ENCODE measurements at places on chromosomes 5 and 9. TPM values are rescaled to one million over a fixed set of nuclear protein-coding genes. Genes with fewer than 3 reads are reported as not detected.

GRCh38 chr5:150621301-150621700 lies 19.2 kb upstream of the SYNPO start:
- peaks cover 22% of the 10 kb centered on the region for H3K27me3 ChIP-seq
- H3K36me3 ChIP-seq, result no peaks in the 10 kb centered on the region
- no peak for DNase-seq
- H3K4me3 ChIP-seq, result no peak overlapping the region
- H3K4me1 ChIP-seq, result peaks cover 47% of the 10 kb centered on the region
- H3K27ac ChIP-seq, result no peak overlapping the region

TAF11L5 gene
- total RNA-seq, result not detected

DNA sequence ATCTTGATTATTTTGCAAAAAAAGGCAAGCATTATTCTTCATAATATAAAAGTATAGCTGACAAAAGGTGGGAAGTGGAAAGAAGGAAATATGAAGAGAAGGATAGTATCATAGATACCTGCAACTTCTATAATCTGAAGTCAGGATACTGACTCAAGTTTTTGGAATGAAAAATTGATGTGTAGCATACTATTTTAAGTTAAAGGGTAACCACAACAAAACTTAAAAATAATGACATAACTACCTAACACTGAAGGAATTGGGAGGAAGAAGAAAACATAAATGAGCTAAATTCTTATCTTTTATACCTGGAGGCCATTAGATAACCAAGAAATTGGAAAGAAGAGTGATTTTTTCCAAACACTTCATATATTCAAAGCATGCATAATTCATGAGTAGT lies 51.8 kb upstream of the TLE1 start:
- no peak for DNase-seq
- no peak overlapping the region for H3K27ac ChIP-seq
- no peaks in the 10 kb centered on the region for H3K4me1 ChIP-seq

DNA sequence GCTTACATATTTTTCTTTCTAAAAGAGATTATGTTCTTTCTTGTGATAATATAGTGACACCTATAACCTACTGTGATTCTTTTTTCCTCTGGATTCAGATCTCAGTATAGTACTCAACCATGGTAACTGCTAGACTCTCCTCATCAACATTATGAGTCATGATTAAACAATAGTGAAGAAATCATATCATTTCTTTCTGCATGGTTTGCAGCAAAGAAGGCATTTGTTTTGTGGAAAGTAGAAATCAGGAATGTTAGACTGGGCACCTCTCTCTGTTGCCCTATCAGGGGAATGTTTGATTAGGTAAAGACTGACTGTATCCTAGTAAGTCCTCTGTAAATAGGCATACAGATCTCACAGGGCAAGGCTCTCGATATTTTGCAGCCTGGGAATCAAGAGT lies 25.6 kb upstream of the SMC2 start:
- H3K27ac ChIP-seq, result no peak overlapping the region
- no peak for DNase-seq
- no peaks in the 10 kb centered on the region for H3K27me3 ChIP-seq
- H3K36me3 ChIP-seq, result no peaks in the 10 kb centered on the region

- DNase-seq, result no peak
- no peaks in the 10 kb centered on the region for H3K36me3 ChIP-seq
- H3K4me3 ChIP-seq, result no peak overlapping the region
- no peaks in the 10 kb centered on the region for H3K27me3 ChIP-seq
Measured at GRCh38 chr5:157835041-157835440, 23.9 kb downstream of the CLINT1 start.

TMEM203 gene
- 36.5 TPM for total RNA-seq

GRCh38 chr5:139872052-139872766 lies 76.6 kb downstream of the PSD2 start:
- H3K4me3 ChIP-seq, result no peak overlapping the region
- no peak overlapping the region for H3K27ac ChIP-seq
- H3K4me1 ChIP-seq, result no peaks in the 10 kb centered on the region
- DNase-seq, result no peak
- H3K27me3 ChIP-seq, result no peaks in the 10 kb centered on the region

PCDHB11 gene
- 1.1 TPM for total RNA-seq

SLC12A2 gene
- total RNA-seq, result 20.4 TPM
